ENCODE measurements at places on chromosomes 1 and 21.
A peak's percentile ranks its signal among the peaks of the same experiment; 100 is the strongest.

DNA sequence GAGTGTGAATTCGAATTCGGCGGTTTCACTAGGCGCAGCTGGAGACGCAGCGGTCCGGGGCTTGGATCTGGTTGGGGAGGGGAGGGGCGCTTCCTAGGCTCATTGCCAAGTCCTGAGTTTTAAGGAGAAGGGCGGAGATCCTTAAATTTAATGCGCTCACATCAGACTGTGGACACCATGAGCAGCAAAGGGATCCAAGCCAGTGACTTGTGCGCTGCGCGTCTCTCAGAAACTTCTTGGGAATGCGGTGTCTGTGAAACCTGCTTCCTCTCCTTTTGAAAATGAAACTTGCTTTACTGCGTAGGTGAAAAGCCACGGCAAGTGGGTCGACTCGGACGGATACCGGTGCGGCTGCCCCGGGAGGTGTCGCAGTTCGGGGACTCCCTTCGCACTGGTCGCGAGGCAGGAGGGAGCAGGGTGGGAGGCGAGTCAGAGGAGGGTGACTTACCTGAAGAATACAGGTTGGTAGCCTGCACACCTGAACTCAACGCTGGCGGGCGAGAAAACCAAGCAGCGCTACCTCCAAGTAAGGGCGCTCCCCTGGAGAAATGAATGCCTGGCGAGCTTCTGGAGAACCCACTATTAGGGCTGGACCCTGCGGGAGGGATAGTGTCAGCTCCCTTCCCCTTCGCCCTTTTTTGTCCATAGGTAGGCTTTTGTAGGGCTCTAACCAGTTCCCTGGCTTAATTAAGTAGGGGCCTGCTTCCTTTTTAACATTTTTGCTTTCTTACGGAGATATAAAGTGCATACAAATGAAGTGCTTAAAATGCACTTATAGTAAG is 992 bp downstream of the TENT5C start:
- peak; percentile 19 for DNase-seq

DNA sequence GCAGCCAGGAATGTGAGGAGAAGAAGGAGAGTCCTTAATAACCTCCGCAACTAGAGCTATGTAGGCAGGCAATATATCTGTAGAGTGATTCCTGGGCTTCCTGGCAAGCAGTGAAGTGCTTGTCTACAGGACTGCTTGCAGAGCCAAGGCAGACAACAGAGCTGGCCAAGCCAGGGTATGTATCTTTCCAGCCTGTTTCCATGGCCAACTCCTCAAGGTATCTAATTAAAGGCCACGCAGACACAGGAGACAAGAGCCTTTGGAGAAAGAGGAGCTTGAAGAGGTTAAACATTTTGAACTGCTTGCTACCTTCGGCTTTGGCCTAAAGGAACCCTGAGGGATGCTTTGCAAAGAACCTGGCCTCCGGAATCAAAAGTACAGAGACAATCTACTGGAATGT is 137.4 kb downstream of the PIGK start:
- DNase-seq: no peak

GRCh38 chr1:15949453-15950245 is 26.3 kb downstream of the ZBTB17 start:
- peak; percentile 73 for DNase-seq

DNA sequence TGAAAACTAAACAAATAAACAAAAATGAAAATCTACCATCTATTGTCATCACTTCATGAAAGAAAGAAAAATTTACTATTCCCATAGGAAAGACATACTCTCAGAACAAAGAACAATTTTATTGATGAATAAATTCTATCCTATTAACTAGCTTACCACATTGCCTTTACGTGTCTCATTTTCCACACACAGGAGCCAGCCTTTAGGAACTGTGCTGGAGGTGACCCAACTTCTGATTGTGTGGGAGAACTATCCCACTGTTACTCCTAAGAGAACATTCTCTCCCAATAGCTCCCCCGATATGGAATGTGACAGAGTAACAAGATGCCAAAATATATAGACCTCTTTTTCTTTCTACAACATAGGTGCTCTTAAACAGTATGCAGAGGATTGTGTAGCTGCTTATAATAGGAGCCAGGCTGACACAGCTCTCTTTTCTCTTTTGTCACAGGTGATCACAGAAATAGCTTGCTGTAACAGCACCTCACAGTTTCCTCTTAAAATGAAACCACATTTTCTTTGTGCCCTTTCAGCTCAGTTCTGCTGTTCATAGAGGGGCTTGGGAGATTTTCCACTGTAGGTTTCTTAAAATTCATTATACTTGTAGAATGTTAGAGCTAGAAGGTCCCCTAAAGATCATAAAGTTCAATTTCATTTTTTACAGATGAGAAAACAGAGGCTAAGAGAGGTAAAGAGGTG is 35.5 kb downstream of the C21orf91 start:
- no peak for DNase-seq

GRCh38 chr1:7497107-7497637 is 273.9 kb upstream of the VAMP3 start:
- DNase-seq: no peak

- no peak for DNase-seq
These were observed 8.2 kb downstream of the UQCRHL start for GRCh38 chr1:15799004-15799867.

GRCh38 chr21:37912616-37913015 is 3.6 kb downstream of the KCNJ6 start:
- DNase-seq: no peak

GRCh38 chr1:89974696-89975470 is 20.0 kb upstream of the ZNF326 start:
- no peak for DNase-seq

GRCh38 chr1:11475748-11476147 is 3.2 kb upstream of the DISP3 start:
- no peak for DNase-seq

GRCh38 chr1:112866151-112866550 is 89.8 kb downstream of the SLC16A1 start:
- DNase-seq: no peak

DNA sequence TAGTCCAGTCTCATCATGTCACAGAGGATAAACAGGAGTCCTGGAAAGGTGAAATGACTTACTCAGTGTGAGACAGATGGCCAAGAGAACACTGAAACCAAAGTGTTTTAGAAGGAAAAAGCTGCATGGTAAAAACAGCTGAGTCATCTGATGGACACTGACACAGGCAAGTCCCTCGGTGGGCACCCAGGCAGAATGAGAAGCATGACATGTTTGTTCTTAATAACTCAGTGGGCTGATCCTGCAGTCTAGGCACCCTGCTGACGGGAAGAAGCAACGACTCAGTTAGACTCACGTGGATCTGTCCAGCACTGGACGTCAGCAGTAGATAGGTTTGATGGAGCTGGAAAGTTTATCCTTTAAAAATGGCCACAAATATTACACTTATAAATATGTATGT is 116.9 kb downstream of the RGS7 start:
- DNase-seq: no peak

GRCh38 chr1:175072099-175072951 is 4.7 kb downstream of the TNN start:
- DNase-seq: no peak

GRCh38 chr1:50371749-50372148 is 51.5 kb downstream of the DMRTA2 start:
- DNase-seq: no peak

GRCh38 chr1:211822677-211823407 is 7.7 kb downstream of the LPGAT1 start:
- DNase-seq: no peak

- DNase-seq: no peak
These were observed 19.8 kb downstream of the CTNNBIP1 start for GRCh38 chr1:9890224-9890731.

GRCh38 chr1:170619241-170620028 is 44.5 kb upstream of the PRRX1 start:
- DNase-seq: no peak

DNA sequence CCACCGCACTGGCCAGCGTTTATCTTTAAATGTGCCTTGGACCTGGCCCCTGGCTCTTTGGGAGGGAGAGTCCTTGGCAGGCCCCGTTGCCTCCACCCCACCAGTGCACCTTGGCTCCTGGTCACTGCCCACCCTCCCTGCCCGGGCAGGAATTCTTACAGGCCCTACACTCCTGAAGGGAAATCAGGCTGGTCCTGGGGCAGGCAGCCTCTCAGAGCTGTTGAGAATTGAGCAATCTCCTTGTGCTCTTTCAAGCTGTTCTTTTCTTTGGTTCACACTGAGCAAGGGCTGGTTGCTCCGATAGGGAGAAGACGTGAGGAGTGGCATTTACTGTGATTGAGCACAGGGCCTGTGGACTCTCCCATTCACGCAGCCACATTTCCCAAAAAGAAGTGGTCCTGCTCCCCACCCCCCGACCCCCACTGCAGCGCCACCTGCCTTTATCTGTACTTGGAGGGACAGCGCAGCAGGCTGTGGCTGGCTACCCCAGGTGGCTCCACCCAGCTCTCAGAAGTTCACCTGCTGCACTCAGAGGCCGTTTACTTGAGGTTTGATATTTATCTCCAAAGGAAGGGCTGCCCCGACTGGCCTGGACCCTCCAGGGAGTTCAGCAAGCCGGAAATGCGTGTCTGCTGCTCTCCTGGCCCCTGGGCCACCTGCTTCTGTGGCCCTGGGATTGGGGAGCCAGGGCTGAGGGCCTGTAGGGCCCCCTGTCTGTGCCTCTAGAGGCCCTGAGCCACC is 47.8 kb downstream of the SKI start:
- DNase-seq: no peak

GRCh38 chr1:225818229-225818628 is 8.3 kb downstream of the EPHX1 start:
- no peak for DNase-seq

DNA sequence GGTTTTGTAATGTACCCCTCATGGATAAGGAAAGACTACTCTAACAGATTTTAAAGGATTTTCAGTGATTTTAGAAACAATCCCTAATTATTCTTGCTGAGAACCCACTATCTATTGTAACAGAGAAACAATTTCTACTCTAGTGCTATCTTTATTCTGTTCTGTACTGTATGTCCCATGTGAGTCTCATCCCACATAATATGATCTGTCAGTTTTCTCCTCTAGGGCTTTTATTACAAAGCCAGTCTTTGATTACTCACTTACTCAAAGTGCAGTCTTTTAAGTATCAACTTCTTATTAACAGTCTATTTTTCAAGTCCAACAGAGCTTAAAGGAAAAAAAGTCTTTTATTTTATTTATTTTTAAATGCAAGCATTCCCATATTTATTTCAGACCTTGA is 54.8 kb downstream of the CTH start:
- DNase-seq: no peak

DNA sequence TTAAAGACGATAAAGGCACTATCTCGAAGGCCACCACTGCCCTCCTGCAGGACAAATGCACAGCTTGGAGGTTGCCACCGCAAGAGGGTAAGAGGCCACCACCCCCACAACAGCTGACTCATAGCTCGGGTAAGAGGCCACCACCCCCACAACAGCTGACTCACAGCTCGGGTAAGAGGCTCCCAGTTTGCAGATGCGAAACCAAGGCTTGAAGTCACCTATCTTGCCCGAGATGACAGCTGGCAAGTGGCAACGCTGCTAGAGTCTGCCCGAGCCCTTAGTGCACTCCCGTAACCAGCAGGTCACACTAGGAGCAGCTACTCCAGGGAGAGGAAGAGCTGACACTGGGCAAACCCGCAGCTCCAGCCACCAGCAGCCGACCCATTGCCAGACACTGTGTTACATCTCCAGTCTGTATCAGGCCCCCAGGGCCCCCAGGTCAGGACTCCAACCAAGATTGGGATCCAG is 17.1 kb upstream of the SPSB1 start:
- DNase-seq: no peak

- DNase-seq: no peak
These were observed 18.0 kb upstream of the HHAT start for GRCh38 chr1:210310562-210311153.

DNA sequence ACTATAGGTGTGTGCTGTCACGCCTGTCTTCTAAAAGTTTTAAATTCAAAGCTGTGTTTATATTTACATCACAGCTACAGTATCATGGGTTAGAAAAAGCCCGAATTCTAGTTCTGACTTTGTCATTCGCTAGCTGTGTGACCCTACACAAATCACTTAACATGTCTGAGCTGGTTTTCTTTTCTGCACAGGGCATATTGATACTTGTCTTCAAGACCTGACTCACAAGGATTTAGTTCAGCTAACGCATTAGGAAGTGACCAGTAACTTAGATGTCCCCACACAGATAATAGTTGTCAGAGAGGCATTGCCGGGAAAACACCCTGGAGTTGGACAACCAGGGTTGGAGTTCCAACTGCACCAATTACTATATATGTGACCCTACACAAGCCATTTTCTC is 25.9 kb downstream of the GIPC2 start:
- no peak for DNase-seq

DNA sequence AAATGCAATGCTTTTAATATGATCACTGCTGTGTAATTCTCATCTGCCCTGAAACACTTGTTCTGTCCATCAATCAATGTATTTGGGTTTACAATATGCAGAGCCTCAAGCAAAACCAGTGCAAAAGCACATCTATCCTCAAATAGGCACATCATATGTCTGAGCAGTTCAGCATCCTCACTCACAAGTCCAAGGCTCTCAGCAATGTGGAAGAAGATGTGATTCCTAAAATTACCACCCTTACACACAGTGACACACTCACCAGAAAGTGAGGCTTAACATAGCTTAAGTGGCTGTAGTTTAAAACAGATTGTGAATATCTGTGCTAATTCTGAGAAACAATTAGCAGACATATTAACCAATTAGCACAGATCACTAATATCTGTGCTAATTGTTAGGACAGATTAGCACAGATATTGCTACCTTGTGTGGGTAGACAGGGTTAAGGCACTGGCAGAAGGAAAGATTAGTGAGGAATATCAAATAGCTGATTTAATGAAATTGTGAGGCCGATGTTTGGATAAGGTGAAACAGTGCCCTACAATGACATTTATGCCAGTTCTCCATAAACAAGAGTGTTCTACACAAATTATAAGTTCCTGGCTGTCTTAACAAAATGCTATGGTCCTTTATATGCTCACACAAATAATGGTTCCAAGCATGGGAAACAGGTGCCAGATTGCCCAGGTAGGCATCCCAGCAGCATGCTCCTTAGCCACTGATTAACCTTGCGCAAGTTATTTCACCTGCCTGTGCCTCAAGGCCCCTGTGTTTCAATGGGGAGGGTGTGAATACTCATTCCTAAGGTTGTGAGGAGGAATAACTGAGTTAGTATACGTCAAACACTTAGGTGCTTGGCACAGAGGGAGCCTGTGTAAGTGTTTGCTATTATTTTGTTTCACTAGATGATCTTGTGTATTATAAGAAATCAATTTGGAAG is 41.7 kb downstream of the MRPL39 start:
- DNase-seq: no peak

DNA sequence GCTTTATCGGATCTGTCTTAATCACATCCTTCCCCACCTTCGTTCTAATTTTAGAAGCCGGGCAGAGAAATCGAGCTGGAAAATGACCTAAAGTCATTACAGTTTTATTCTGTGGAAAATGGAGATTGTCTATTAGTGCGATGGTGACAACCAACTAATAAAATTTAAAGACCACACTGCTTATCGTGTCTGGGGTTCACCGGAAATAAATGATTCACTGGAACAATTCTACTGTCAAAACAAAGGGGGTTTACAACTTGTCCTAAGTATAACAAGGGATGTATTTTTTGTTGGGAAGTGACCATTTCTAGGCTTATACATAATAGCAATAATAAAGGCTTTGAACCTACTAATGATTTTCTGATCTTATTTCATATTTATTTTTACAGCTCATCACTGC is 55.6 kb downstream of the B3GALNT2 start:
- no peak for DNase-seq

- no peak for DNase-seq
These were observed 2.1 kb downstream of the SLC66A1 start for GRCh38 chr1:19313961-19314882.

- DNase-seq: no peak
These were observed 72.2 kb upstream of the SELENON start for GRCh38 chr1:25727635-25728286.
